Lung microvascular endothelial cell (primary cell): ENCODE measurements at places on chromosomes 12 and 14.

DNA sequence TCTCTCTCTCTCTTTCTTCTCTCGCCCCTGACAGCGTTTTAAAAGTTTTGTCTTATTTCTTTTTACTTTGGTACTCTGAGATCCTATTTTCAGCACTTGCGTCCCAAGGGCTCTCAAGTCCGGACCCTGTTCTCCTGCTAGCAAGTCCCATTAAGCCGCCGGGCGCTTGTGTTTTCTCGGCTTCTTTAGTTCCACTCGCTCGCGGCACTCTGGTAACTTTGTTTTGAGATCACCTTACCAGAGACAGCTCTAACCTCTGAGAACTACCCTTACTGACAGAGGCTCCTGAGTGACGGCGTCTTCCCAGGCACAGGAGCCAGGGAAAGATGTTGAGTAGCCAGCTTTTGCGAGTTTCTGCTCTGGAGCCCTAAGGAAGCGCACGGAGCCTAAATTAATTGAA, 2.7 kb upstream of the MYF5 start:
- no peak for DNase-seq

DNA sequence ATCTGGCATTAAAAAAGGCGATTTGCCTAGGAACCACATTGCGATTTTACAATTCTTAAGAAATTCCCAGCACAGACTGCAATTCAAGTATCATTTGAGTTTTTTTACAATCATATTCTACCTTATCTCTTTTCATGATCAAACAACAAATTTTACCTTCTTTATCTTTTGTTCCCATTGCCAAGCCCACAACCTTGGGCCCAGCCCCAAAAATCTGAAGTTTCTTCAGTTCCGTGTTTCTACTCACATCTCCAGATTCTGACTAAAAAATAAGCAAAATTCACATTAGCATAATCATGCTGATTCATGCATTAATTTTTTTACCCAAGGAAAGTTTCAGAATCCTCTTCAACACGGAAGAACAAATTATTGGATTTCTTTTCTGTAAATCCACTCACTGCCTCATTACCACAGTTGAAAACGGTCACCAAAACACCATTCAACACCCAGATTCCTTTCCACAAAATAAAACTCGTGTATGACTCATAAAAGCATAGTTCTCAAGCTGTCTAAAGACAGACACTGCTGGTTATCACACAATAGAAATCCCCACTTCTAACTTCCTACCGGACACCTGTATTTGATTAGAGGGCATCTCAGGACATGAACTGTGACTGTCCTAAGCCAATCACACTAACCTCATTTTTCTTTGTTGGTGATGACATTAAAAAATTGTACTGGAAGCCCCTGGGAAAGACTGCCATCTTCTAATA, 32.7 kb downstream of the KDM5A start:
- peak; percentile 5 for DNase-seq

DNA sequence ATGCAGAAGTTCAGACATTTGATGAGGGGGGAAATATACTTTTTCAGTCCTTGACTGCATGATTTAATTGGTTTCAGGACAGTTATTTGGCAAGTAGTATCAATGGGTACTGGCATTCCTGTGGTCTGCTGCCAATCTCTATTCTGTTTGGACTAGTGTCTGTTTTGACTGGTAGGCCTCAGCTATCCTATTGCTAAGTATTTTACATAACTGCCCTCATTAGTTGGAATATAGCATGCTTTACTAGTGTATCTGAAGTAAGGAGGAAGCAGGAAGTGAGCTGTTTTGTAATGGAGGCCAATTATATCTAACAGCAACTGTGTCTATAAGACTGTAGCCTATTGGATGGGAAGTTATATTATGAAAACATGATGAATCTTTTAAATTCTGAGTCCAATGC, 104.3 kb downstream of the FLRT2 start:
- peak; percentile 9 for DNase-seq

DNA sequence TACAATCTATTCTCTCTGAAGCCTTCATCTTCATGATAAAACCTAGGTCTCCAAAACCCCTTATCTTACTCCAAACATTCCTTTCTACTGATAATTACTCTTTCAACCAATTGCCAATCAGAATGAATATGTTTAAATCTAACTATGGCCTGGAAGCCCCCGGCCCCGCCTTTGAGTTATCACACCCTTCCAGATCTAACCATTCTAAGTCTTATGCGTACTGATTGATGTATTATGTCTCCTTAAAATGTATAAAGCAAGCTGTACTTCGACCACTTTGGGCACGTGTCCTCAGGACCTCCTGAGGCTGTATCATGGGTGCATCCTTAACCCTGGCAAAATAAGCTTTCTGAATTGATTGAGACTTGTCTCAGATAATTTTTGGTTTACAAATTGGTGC, 14.4 kb downstream of the PABPN1 start:
- DNase-seq = no peak

- no peak for DNase-seq
These were observed 141.9 kb upstream of the PRKD1 start for GRCh38 chr14:30069536-30069935.

- DNase-seq = no peak
These were observed 29.7 kb downstream of the PRMT8 start for GRCh38 chr12:3520711-3521110.

DNA sequence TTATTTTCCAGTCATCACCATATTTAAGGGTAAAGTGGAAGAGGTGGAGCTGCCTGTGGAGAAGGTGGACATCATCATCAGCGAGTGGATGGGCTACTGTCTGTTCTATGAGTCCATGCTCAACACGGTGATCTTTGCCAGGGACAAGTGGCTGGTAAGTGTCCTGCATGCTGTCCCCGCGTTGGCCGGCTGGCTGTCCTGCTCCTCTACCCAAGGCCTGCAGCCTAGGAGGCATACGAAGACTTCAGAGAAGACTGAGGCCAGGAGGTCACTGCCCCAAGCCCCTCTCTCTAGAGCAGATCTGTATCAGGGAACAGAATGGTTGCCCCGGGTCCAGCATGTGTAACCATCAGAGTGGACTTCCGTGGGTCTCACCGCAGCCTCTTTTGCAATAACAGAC, 77.7 kb downstream of the PRMT8 start:
- no peak for DNase-seq

- no peak for DNase-seq
These were observed 567.9 kb downstream of the MED13L start for GRCh38 chr12:115709540-115710011.

GRCh38 chr12:108772247-108772646, 40.9 kb upstream of the CORO1C start:
- DNase-seq = no peak

- peak; percentile 91 for DNase-seq
These were observed 15.2 kb upstream of the PLEKHG6 start for GRCh38 chr12:6295094-6295811.

- no peak for DNase-seq
These were observed 47.8 kb downstream of the TESC start for GRCh38 chr12:117051380-117051779.

DNA sequence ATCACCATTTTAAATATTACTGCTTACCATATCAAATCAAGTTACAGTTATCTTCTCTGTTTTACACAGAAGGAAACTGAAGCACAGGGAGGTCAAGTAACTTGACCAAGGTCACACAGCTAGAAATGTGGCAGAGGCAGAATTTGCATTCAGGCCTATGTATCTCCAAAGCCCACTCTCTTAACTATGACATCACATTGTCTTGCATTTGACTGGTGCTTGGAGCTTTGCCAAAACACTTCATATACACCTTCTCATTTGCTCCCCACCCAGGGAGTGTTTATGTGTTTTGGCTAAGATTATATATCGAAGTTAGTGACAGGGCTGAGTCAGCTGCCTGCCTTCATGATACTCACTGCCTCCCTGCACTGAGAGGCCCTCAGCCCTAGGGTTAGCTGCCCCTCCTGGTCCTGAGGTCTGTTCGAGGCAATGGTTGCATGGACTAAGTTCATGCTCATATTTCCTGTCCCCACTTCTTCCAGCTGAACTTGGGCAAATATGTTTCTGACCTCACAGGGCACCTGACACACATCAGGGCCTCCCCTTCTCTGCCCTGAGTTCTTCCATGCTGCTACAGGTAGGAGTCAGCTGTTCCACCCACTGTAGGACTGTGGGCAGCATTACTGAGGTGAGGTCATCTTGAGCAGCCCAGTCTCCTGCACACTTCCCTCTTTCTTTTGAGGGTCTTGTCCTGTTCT, 1.8 kb downstream of the GALNT6 start:
- peak; percentile 67 for DNase-seq

- DNase-seq = peak; percentile 87
These were observed at the start of gene ERO1A for GRCh38 chr14:52695481-52696091. TSS of gene ERO1A (minus strand) at chr14:52695558. CDS start at chr14:52695481, 77 bp downstream.

DNA sequence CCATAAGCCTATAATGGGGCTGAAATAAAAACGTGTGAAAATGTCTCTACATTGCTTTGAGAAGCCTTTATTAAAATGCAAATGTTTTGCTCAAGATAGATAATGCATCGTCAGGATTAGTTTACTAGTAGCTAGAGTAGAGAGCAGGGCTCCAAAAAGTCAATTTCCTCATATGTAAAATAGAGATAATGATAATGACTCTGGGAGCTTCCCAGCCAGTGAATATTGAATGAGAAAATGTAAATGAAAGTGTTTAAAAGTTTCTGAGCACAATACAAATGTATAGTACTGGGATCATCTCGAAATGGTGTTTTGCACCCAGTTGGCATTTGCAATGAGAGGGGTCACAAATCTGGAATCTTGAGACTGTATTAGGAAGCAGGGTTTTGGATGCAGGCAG, 135.3 kb downstream of the OTOGL start:
- DNase-seq = no peak

DNA sequence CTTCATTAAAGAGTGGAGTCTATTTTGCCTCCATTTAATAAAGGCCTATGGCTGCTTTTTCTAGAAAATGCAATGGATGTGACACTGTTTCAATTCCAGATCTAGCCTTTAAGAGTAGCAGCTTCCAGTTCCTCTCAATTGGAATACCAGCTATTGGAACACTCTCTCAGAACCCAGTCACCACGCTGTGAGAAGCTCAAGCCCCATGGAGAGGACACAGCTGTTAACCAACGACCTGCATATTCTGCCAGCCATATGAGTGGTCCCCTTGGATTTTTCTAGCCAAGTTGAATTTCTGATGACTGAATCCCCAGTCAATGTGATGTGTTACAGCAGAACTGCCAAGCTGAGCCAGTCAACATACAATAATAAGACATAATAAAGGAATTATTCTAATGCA, 131.8 kb downstream of the TMTC3 start:
- DNase-seq = no peak

- no peak for DNase-seq
These were observed 384.2 kb downstream of the GRIN2B start for GRCh38 chr12:13597166-13597565.

DNA sequence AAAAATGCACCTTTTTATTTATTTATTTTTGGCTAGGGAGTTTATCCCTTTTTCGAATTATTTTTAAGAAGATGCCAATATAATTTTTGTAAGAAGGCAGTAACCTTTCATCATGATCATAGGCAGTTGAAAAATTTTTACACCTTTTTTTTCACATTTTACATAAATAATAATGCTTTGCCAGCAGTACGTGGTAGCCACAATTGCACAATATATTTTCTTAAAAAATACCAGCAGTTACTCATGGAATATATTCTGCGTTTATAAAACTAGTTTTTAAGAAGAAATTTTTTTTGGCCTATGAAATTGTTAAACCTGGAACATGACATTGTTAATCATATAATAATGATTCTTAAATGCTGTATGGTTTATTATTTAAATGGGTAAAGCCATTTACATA, 14.9 kb upstream of the SNAPC1 start:
- DNase-seq = no peak

- DNase-seq = no peak
These were observed 3.6 kb downstream of the RIMBP2 start for GRCh38 chr12:130712346-130713065.

GRCh38 chr12:90990611-90991010, 14.2 kb downstream of the EPYC start:
- DNase-seq = no peak

DNA sequence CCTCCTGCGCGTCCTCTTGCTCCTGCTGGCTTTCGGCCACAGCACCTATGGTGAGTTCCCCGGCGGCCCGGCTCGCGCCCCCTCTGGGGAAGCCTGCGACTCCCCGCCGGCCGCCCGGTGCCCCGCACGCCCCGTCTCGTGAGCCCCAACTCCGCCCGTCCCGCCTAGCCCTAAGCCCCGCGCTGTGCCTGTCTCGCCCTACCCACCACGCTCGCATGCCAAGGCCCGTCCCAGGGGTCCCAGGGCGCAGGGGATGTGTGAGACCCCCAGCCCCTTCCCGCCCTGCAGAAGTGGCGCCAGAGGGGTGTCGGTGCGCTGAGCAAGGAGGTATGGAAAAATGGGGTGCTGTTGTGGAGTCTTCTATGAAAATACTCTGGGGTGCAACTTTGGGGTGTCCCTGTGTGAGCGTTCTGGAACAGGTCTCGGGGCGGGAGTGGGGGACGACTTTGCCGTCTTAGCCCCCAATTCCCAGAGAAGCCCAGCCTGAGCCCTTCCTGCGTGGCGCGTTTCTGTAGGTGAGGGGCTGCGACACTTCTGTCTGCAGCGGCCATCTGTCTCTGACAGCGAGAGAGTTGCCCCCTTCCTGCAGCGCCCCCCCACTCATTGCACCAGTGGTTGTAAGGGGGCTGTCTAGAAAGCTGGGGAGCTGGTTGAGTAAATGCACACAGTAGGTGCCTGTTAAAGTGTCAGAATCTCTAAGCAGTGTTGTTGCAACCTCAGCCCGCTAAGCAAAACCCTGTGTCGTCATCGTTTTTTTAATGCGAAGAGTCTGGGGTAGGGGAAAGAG, 587 bp downstream of the DLK1 start:
- DNase-seq = no peak

GRCh38 chr14:92819011-92819597, 25.0 kb downstream of the GOLGA5 start:
- DNase-seq = no peak

GRCh38 chr14:20688167-20688839, at the start of gene ANG:
TSS of gene ANG (plus strand) at chr14:20688764. CDS start at chr14:20693565, 4,801 bp downstream.
- no peak for DNase-seq

DNA sequence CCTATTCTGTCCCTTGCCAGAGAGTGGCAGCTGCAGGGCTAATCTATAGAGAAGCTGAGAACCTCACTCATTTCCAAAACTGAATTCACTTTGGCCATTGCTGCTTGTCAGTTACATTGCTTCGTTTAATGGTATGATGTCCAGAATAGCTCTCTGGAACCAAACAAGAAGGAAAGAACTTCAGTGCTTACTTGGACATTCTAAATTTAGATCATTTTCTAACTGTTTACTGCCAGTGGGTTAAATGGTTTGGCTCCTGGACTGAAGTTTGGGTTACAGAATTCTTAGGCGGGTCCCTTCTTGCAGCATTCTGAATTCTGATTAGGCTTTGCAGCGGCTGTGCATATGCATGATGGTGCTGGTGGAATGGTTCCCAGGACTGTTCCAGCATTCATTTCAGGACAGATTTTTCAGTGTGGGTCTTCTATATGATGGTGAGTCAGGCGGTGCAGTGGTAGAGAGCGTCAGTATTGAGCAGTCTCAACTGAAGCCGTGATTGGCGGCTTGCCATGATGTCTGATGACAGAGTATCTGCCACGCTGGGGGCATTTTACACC, 148.7 kb downstream of the DYRK2 start:
- no peak for DNase-seq

DNA sequence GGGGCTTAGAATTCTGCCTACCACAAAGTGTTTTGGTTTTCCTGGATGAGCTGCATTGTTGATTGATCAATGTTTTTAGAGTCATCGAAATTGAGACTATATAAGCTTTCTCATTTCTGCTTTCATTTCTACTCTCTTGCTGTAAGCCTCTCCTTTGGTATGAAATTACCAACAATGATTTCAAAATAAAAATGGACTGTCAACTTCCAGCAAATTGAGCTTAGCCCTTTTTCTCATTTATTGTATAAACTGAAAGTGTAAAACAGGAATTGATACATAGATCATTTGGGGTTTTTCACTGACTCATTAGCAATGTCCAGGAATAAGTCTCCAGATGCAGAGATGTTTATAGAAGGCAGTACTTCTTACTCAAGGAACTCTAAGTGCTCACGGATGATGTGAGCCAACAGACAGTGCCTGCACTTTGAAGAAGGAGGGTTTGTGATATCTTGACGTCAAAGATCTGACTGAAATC, 20.0 kb upstream of the PCNX1 start:
- no peak for DNase-seq
